ENCODE measurements at places on chromosomes 2 and 18. TPM values are rescaled to one million over a fixed set of nuclear protein-coding genes. Genes with fewer than 3 reads are reported as not detected.
A peak's percentile ranks its signal among the peaks of the same experiment; 100 is the strongest.

Gene FBXO11
- 61.4 TPM for total RNA-seq

Gene C2orf92
- 0.77 TPM for total RNA-seq

GRCh38 chr18:45373286-45373880 lies 241.9 kb upstream of the SLC14A2 start:
- H3K4me1 ChIP-seq = no peaks in the 10 kb centered on the region
- peak; percentile 7 for DNase-seq
- H3K27me3 ChIP-seq = no peaks in the 10 kb centered on the region
- H3K36me3 ChIP-seq = no peaks in the 10 kb centered on the region

GRCh38 chr2:8676921-8677645 lies 4.8 kb upstream of the ID2 start:
- no peaks in the 10 kb centered on the region for H3K36me3 ChIP-seq
- no peaks in the 10 kb centered on the region for H3K27me3 ChIP-seq
- H3K4me1 ChIP-seq = peaks cover 21% of the 10 kb centered on the region

DNA sequence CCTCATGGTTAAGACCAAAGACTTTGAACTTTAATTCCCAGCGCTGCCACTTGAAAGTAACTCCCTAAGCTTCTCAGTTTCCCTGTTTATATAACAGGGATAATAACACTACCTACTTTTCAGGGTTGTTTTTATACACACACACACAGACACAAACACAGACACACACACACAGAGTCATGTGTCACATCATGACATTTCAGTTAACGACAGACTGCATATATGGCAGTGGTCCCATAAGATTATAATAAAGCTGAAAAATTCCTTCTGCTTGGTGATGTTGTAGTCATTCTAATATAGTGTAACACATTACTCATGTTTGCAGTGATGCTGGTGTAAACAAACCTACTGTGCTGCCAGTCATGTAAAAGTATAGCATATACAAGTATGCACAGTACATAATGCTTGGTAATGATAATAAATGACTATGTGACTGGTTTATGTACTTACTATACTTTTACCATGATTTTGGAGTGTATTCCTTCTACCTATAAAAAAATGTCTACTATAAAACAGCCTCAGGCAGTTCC lies 89.2 kb upstream of the ITGA4 start:
- DNase-seq = no peak
- no peaks in the 10 kb centered on the region for H3K4me1 ChIP-seq
- H3K4me3 ChIP-seq = no peak overlapping the region
- H3K27me3 ChIP-seq = no peaks in the 10 kb centered on the region

DNA sequence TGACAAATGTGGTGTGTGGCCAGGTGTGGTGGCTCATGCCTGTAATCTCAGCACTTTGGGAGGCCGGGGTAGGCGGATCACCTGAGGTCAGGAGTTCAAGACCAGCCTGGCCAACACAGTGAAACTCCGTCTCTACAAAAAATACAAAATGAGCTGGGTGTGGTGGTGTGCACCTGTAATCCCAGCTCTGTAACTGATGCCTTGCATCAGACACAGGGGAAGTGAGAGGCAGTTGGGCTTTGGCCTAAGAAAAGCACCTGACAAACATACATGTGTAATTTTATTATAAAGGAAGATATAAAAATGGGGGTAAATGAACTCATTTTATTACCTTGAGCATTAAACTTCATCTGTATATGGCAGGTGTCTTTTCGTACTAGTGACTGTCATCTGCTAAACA lies 66.7 kb upstream of the FAM136A start:
- DNase-seq = no peak
- no peak overlapping the region for H3K4me3 ChIP-seq
- no peaks in the 10 kb centered on the region for H3K4me1 ChIP-seq
- no peaks in the 10 kb centered on the region for H3K36me3 ChIP-seq
